ENCODE measurements at places on chromosomes 6 and 20. TPM values are rescaled to one million over a fixed set of nuclear protein-coding genes. Genes with fewer than 3 reads are reported as not detected.

Gene TRERF1
- 23.9 TPM for total RNA-seq

- no peak for DNase-seq
Measured at GRCh38 chr6:54185885-54186284, 74.6 kb downstream of the MLIP start.

Gene C4B
- 5.0 TPM for total RNA-seq

DNA sequence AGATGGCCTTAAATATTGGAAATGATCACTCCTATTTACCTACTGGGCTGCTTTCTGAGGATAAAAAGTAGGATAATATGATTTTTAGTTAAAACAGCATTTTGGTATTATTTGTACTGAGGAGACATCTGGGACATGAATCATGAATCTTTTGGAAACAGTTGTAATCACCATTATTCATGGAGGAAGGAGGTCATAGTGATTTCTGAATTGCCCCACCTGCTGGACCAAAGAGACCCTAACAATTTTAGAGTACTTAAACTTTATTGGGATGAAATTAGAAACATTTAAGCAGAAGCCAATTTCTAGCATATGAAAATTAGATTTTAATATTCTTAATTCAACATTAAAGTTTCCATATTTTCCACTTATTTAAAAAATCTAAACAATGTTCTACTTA, 108.4 kb upstream of the SIM1 start:
- DNase-seq: no peak

- DNase-seq: no peak
Measured at GRCh38 chr6:7115543-7116231, 7.9 kb downstream of the RREB1 start.

Gene PRRT1
- total RNA-seq: 1.6 TPM

- no peak for DNase-seq
Measured at GRCh38 chr6:112343977-112344376, 3.2 kb upstream of the RFPL4B start.

Gene PRSS35
- total RNA-seq: 3.1 TPM

Gene RNF39
- total RNA-seq: 4.5 TPM

- no peak for DNase-seq
Measured at GRCh38 chr6:22251348-22251747, 45.5 kb downstream of the PRL start.

GRCh38 chr20:63699466-63700198, 3.2 kb downstream of the TNFRSF6B start:
- no peak for DNase-seq
